ENCODE measurements at places on chromosomes 7 and 10.

DNA sequence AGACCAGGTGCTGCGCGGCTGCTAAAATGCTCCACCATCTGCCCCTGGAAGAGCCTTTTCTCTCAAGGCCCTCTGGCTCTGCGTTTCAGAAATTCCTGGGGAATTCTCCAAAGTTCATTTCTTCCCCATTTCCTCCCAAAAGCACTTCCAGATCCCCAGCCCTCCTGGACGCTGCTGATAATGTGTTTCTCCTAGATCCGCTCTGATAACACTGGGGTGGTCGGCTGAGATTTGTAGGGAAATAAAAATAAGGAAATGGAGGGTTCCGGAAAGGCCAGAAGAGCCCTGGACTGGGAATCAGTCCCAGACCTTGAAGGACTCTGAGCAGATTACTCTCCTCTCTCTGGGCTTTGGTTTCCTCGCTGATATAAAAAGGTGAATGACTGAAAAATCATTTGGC is 28.1 kb downstream of the COL13A1 start:
- no peak for DNase-seq

DNA sequence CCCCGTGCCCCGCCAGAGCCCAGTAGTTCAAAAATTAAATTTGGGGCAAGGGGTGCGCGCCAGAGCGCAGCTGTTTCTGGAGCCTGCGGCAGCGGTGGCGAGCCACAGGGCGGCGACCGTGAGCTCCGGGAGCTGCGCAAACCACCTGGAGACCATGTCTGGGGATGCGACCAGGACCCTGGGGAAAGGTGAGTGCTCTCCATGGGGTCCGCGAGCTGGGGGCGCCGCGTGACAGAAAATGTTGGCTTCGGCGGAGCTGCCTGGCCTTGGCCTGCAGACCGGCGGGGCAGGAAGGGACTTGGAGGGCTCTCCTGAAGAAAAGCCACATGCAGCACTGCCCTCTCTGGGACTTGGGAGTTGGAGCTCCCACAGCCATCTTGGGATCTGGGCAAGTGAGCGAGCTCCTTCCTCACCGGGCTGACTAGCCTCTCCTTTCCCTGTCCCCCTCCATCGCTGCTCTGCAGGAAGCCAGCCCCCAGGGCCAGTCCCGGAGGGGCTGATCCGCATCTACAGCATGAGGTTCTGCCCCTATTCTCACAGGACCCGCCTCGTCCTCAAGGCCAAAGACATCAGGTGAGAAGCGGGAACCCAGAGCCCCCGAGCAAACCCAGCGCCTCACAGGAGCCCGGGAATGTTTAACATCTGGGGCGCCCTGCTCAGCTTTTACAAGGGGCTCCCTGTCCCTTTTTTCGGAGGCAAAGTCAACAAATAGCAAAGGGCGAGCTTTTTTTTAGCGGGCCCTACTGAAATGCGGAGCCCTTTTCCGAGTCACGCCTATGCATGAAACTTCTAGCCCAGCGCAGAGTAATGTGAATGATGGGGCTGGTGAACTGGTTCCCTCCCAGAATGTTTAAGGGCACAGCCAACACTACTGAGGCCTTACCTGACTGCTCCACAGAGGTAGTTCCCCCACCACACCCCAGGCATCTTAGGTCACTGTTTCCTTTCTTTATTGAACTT is 6.1 kb downstream of the GSTO2 start:
- DNase-seq: peak; percentile 38

DNA sequence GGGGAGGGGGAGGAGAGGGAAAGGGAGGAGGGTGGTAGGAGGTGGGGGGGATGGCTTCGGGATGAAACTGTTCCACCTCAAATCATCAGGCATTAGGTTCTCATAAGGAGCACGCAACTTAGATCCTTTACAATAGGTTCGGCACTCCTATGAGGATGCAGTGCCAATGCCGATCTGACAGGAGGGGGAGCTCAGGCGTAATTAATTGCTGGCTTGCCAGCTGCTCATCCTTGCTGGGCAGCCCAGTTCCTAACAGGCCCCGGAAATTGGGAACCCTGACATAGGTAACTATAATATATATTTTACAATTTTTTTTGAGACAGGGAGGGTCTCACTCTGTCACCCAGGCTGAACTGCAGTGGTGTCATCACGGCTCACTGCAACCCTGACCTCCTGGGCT is 118.8 kb upstream of the SFMBT2 start:
- peak; percentile 28 for DNase-seq

- DNase-seq: no peak
These were observed 54.1 kb downstream of the KIAA1217 start for GRCh38 chr10:24262929-24263590.

Data from fibroblast of skin of abdomen (primary cell).